ENCODE measurements at places on chromosomes 5 and 9. TPM values are rescaled to one million over a fixed set of nuclear protein-coding genes. Genes with fewer than 3 reads are reported as not detected.

The NPR3 gene
- total RNA-seq = 23.7 TPM

The SPINK4 gene
- total RNA-seq = not detected

The FAM153A gene
- total RNA-seq = 1.9 TPM

The WNK2 gene
- total RNA-seq = 89.7 TPM

The CAMK2A gene
- 3.8 TPM for total RNA-seq

The ELL2 gene
- total RNA-seq = 38.8 TPM

The GPR150 gene
- not detected for total RNA-seq

The ANKRD31 gene
- 1.5 TPM for total RNA-seq

The SLCO4C1 gene
- 0.77 TPM for total RNA-seq

The NFIL3 gene
- total RNA-seq = 55.2 TPM

The SPARC gene
- 2,277 TPM for total RNA-seq

The DEPDC1B gene
- 12.0 TPM for total RNA-seq

All from camera-type eye (tissue), 1 donor.